NCI-H510A treated with DMSO at 0.1 percent for 48 hours (cell line): ENCODE measurements at places on chromosomes 7 and 10.

- no peak for DNase-seq
These were observed 31.1 kb downstream of the PLXDC2 start for GRCh38 chr10:19847321-19847720.

DNA sequence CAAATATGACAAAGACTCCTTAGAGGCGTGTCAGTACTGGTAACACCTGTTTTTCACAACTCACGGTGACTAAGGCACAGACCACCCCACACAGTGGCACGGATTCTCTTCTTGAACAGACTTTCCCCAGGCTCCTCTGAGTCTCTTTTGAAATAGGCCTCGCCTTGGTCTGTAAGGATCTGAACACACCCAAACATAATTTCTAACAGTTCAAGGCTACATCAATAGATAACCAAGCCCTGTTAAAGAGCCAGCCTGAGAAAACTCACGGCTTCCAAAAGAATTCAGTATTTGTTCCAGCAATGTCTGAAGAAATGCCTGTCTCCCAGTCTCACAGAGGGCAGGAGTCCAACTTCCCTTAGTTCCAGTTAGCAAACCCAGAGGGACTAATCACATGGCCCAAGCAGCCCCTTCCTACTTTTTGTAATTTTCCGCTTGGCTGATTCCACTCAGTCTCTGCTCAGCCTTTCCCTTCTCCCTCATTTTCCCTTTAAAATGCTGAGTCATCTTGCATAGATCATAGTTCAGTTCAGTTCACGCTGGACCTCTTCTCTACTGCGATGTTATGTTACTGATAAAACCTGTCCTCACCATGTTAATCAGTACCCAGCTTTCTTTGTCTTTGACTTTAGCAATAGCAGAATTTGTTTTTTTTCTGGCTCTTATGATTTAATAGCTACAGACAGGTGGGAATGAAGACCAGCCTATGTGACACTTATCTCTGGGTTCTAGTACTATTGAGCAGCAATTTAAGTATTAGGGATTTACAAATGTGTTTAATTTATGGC is 22.6 kb upstream of the AKR1C3 start:
- peak; percentile 65 for DNase-seq

DNA sequence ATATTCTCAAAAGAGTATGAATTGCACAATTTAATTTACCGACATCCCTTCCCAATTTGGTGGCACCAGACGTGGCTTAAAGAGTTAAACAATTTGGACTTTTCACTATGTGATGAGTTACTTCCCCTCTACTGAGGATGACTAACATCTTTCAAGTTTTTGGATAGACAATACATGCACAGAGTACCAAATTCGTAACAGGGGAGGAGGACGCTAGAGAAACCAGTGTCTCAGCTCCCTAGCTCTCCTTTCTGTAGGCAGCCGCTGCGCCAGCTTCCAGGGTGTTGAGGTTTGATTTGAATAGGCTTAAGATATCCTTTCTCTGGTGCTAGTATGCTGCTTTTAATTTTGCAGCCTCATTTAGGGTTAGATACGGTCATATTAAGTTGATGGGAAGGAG is 69.2 kb downstream of the GNA12 start:
- DNase-seq: no peak

DNA sequence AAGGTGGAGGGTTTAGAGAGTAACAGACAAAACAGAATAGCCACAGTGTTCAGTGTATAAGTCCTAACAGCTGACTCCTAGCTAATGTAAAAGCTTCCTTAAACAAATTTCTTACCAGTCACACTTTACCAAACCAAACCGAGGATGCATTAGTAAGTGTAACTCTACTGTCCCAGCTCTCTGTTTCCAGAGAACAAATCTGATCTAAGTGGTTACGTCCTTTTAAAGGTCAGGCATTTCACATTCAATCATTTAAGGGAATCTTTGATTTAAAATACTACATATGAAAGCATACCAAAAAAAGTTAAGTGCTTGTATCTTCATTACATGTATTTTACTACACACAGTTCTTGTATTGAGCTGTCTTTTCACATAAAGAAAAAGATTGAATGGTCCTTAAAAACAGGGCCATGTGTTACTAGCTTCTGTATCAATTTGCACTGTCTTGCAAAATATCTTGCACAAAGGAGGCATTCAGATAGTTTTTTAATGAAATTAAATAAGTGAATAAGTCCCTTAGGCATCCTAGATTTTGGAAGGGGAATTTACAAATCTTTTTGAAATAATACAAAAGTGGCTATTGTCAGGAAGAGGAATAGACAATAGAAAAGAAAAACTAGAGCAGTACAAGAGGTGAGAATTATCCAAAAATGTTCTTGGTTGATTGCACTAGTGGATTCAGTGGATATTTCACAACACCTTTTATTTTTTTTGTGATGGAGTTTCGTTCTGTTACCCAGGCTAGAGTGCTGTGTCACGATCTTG is 58.4 kb upstream of the SPOCK2 start:
- DNase-seq: no peak

GRCh38 chr10:49598986-49599385 is 11.1 kb upstream of the SLC18A3 start:
- no peak for DNase-seq

GRCh38 chr7:88761779-88762178 is 2.3 kb downstream of the ZNF804B start:
- no peak for DNase-seq

GRCh38 chr7:142563470-142563869 is 185.8 kb upstream of the PRSS1 start:
- DNase-seq: no peak

- no peak for DNase-seq
These were observed 34.8 kb upstream of the HNRNPH3 start for GRCh38 chr10:68296843-68297663.

- no peak for DNase-seq
These were observed 12.7 kb downstream of the GPRIN2 start for GRCh38 chr10:46543466-46544377.
